ENCODE measurements at places on chromosomes 1 and 21.

- DNase-seq = no peak
Observed at GRCh38 chr1:24964811-24965570, 34.9 kb upstream of the RUNX3 start.

- no peak for DNase-seq
Observed at GRCh38 chr1:119702384-119702783, 9.3 kb upstream of the PHGDH start.

- DNase-seq = no peak
Observed at GRCh38 chr1:110515041-110515440, 3.9 kb downstream of the KCNA10 start.

DNA sequence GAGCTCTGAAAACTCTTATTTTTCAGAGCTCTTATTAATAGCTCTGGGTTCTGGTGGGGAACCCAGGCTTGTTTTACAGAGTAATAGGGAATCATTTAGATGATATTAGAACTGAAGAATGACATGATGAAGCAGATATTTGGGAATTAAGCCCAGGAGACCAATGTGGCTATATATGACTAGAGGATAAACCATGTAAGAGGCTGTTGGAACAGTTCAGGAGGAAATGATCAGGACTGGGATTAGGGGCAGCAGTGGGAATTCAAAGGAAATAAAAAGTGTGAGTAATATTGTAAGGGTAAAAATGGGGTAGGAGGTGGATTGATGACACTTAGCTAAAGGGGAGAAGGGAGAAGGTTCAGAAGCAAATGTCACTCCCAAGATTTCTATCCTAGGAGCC, 58.6 kb downstream of the GIPC2 start:
- no peak for DNase-seq

- DNase-seq = no peak
Observed at GRCh38 chr1:112988367-112988766, 32.4 kb upstream of the SLC16A1 start.

- DNase-seq = no peak
Observed at GRCh38 chr1:44786841-44787426, 1.0 kb downstream of the BEST4 start.

All from SHP77 (cell line).